ENCODE measurements at places on chromosomes 1 and 21.

GRCh38 chr1:8121261-8122159 lies 95.4 kb upstream of the ERRFI1 start:
- DNase-seq: no peak

GRCh38 chr1:33586795-33587194 lies 114.3 kb downstream of the ZSCAN20 start:
- no peak for DNase-seq

DNA sequence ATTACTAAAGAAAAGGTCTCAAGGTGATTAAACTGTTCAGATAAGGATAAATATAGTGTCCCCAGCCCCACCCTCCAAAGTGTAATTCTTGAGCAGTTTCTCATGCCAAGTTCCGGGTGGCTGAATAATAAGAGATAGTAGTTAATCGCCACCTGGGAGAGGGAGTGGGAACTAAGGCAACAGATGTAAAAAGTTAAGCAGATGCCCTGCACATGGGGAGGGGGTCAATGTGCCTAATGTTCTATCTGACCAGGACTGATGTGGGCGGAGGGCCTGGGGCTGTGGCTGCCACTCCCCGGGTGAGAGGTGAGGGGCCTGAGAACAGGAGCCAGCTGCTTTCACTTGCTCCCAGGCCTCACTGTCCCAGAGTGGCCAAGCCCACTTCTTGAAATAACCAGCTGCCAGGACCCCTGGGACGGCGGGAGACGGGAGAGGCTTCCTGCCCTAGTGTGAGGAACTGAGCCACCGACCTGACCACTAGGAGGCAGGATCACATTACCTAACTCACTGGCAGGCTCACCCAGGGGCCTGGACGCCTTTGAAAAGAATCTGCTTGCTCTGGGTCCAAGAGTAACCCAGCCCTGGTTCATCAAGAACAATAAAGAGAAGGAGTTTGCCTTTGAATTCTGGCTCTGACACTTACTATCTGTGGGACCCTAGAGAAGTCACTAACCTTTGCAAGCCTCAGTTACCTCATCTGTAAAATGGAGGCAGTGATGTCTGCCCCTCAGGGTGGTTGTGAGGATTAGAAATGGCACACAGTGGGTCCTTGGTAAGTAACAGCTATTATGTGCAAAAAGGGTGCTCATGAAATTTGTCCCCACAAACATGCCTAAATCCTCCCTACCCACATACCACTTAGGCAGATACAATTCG lies 179.2 kb downstream of the ATG4C start:
- DNase-seq: no peak

GRCh38 chr21:37987668-37988067 lies 71.4 kb upstream of the KCNJ6 start:
- no peak for DNase-seq

GRCh38 chr21:15058854-15059263 lies 5.9 kb downstream of the NRIP1 start:
- no peak for DNase-seq

DNA sequence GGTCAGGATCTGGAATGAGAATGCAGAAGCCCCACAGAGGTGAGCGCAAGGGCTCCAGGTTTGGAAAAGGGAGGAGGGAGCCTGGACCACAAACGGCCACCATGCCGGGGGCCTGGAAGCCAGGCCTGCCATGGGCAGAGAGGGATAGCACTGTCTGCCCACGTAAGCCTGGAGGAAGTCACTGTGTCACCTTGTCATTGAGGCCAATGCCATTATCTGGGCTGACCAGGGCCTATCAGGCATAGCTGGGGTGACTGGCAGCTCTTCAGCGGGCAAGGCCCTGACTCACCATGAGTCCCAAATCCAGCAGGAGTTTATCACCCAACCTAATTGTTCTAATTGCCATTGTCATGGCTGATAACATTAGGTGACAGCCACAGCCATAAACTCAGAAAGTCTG lies 84.6 kb downstream of the MATN1 start:
- DNase-seq: no peak

DNA sequence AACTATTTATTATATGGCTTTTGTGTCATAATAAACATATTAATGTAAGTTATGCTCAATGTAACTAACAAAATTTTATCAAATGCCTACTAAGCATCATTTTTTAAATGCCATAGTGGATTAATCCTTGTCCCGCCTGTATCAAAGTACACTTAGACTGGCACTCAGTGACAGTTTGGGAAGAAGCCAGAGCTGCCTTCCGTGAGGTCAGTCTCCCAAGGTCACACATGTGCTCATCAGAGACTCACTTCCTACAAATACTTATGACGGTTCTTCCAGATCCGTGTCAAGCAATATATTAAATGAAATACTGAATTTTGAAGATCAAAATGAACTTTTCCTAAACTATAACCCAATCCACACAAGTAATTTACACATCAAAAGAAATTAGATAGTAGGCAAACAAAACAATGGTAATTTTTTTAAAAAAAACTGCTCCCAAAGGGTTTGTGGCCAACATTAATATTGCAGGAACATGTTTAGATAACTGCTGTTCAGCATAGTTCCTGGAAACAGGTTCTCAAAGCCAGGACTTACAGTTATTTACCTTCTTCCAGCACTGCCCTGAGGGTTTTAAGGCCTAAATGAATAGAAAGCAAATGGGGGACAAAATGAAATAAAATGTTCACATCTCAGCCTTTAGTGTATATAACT lies 27.2 kb downstream of the WLS start:
- DNase-seq: no peak

- no peak for DNase-seq
Measured at GRCh38 chr1:171762143-171762563, 19.3 kb upstream of the METTL13 start.

DNA sequence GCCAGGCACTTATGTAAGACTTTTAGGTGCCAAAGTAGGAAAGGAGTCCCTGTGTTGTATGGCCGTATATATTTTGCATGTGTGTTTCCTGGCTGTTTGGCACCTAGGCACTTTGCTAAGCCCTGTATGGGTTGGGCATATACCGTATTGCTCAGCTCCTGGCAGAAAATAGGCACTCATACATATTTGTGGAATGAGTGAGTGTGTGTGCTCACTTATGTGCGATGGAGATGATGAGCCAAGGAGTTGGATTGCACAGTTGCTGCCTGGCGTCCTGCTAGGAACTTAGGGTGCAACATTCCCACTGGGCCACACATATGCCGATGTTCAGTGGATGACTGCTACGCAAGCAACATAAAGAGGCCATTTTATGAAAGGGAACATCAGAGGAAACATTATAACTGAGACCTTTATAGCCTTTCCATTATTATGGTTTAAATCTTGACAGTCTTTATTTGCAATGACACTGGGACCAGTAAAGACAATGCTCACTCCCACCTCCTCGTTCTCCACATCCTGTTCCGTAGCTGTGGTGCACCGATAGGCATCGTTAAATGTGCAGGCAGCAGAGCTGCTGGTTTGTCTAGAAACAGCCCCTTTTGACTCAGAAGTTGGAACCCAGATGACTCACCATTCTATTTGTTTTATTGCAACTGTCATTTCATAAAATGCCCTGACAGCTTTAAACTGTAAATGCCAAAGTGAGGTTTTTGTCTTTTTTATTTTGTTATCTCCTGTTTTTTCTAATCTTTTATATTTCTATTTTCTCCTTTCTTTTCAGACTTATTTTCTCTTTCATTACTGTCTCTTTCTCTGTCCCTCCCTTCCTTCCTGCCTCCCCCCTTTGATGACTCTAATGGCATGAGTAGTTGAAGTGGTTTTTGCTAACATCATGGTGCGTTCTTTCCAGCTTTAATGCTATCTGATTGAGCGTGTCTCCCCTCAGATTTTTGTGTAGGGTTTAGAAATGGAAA lies 36.1 kb downstream of the PEX14 start:
- DNase-seq: peak; percentile 72

GRCh38 chr1:237525102-237525501 lies 365.6 kb downstream of the ZP4 start:
- no peak for DNase-seq

- DNase-seq: no peak
Measured at GRCh38 chr1:180343921-180344769, 114.1 kb downstream of the LHX4 start.

DNA sequence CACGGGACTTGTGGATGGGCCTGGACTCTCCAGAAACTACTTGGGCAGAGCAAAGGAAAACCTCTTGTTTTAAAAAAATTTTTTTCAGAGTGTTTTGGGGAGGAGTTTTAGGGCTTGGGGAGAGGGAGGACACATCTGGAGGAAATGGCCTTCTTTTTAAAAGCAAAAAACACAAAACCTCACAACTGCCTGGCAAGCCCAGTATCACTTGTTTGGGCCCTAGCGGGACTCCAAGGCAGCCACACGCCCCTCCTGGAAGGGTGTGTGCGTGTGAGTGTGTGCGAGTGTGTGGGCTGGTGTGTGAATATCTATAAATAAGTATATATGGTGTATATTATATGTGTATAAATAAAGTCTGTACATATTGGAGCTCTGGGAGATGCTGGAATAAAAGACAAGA lies 57.7 kb upstream of the ACTL8 start:
- no peak for DNase-seq

GRCh38 chr1:24263746-24264145 lies 55.4 kb upstream of the GRHL3 start:
- no peak for DNase-seq

DNA sequence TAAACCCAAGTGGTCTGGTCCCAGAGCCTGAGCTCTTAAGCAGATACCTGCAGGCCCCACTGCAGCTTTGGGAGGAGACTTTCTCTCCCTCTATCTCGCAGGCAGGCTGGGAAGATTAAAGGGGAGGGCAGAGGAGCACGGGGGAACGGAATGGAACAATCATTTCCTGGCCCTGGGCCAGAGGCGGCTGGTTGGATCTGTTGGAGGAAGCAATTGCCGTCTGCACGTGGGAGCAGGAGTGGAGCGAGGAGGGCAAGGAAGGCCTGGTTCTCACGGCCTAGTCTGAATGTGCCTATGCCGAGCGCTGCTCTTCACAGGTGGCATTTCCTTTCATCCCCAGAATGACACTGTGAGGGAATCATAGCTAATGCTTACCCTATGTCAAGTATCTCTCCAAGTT lies 23.7 kb downstream of the NKAIN1 start:
- no peak for DNase-seq

GRCh38 chr1:114022877-114023276 lies 43.6 kb downstream of the OLFML3 start:
- no peak for DNase-seq

- no peak for DNase-seq
Measured at GRCh38 chr1:77888081-77888780, at the start of gene NEXN. TSS of gene NEXN (plus strand) at chr1:77888624. CDS start at chr1:77916107, 27,483 bp downstream.

DNA sequence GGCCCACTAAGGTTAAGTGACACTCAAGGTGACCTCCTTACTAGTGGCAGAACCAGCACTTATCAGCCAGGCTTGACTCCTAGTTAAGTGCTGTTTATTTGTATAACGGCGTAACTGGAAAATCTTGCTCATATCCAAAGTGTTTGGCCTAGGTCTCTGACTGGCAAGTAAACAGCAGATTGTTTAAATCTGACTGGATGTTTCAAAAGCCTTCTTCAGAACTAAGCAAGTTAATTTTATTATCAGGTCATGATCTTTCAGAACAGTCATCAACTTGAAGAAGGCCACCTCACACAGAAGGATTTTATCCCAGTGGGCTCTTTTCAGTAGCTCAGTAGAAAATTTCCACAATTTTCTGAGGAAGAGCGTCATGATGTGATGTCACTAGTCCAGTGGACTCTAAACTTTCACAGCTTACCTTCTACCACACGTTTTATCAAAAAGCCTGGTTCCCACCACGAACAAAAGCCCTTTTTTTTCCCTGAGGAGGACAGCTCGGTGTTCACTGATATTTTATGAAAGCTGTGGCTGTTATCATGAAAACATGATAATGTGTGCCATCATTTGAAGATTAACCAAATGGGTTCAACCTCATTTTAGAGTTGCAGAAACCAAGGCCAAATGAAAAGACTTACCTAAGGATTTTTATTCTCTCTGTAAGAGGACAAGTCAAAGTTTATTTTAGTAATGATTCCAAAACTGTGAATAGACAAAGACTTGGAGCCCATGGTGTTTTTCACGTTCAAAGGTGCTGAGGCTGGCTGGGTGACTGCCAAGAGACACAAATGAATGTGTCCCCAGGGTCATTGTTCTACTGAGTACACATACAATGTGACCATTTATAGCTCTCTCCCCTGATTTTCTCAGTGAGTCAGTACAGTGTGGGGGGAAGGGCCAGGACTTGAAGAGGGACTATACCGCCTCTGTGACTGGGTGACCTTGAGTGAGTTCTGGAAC lies 9.1 kb downstream of the SGIP1 start:
- DNase-seq: no peak

DNA sequence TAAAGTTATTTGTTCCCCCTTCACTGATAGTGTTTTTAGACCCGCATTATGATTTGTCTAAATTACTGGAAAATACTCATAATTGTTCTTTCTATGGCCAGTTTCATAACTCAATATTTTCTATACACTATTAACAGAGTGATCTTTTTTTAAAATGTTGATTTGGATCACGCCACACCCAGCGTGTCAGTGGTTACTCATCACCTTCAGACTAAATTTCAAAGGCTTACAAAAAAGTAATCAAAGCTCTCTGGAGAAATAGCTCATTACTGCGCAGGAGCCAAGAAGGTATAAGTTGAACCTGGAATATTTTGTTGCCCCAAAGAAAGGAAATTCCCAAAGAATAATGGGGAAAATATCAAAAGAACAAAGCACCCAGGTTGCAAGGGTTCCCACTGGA lies 104.9 kb downstream of the EVI5 start:
- DNase-seq: no peak
